ENCODE measurements at places on chromosomes 5 and 9. TPM values are rescaled to one million over a fixed set of nuclear protein-coding genes. Genes with fewer than 3 reads are reported as not detected.

GRCh38 chr5:89857790-89858189 lies 551.8 kb downstream of the CETN3 start:
- H3K27ac ChIP-seq, result no peak overlapping the region
- no peak overlapping the region for H3K4me3 ChIP-seq
- H3K27me3 ChIP-seq, result no peaks in the 10 kb centered on the region
- no peaks in the 10 kb centered on the region for H3K4me1 ChIP-seq
- DNase-seq, result no peak

- H3K4me3 ChIP-seq, result no peak overlapping the region
- no peaks in the 10 kb centered on the region for H3K4me1 ChIP-seq
- no peak for DNase-seq
- no peaks in the 10 kb centered on the region for H3K36me3 ChIP-seq
- H3K27ac ChIP-seq, result no peak overlapping the region
Observed at GRCh38 chr9:132731230-132731629, 61.0 kb downstream of the GTF3C4 start.

GRCh38 chr9:73548201-73548600 lies 396.5 kb downstream of the ANXA1 start:
- H3K27ac ChIP-seq, result no peak overlapping the region
- no peak for DNase-seq
- H3K27me3 ChIP-seq, result no peaks in the 10 kb centered on the region
- no peaks in the 10 kb centered on the region for H3K36me3 ChIP-seq

The GHR gene
- total RNA-seq, result 2.3 TPM

DNA sequence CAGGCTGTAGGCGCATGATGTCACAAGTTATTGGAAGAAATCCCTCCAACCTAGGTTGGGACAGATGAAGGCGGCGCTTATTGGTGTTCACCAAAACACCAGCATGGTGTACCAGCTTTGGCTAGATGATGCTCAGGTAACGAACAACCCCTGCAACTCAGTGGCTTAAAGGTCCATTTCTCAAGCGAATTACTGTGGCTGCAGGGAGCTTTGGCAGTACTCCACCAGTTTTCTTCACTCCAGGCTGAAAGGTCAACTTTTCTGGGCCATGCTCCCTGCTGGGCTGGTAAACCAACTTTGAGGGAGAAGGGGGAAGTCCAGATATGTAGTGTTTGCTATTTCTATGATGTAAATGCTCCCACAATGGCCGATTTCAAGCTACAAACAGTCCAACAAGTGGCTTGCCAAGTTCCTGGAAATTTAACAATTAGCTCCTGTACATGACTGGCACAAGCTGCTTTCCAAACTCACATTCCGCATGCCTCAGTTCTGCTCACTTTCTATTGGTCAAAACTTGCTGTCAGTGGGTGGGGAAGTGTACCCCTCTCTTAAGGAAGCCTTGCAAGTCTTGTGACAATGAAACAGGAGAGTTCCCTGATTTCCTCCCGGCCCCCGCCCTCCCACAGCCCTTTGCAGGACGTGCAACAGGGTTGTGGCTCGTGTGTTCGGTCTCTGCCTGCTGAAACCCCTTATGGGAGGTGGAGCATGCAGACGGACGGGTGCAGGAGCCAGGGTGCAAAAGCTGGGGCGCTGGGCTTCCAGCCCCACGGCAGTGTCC lies 588 bp upstream of the ZBED3 start:
- H3K4me3 ChIP-seq, result peak overlapping the region; percentile 76
- peak overlapping the region; percentile 77 for H3K27ac ChIP-seq
- peak; percentile 29 for DNase-seq
- H3K27me3 ChIP-seq, result no peaks in the 10 kb centered on the region
- no peaks in the 10 kb centered on the region for H3K36me3 ChIP-seq
- H3K4me1 ChIP-seq, result peaks cover 7% of the 10 kb centered on the region

GRCh38 chr5:41794471-41794870 lies 75.8 kb downstream of the OXCT1 start:
- peaks cover 47% of the 10 kb centered on the region for H3K4me1 ChIP-seq
- no peaks in the 10 kb centered on the region for H3K27me3 ChIP-seq
- DNase-seq, result peak; percentile 98
- peak overlapping the region; percentile 34 for H3K4me3 ChIP-seq
- H3K36me3 ChIP-seq, result no peaks in the 10 kb centered on the region

DNA sequence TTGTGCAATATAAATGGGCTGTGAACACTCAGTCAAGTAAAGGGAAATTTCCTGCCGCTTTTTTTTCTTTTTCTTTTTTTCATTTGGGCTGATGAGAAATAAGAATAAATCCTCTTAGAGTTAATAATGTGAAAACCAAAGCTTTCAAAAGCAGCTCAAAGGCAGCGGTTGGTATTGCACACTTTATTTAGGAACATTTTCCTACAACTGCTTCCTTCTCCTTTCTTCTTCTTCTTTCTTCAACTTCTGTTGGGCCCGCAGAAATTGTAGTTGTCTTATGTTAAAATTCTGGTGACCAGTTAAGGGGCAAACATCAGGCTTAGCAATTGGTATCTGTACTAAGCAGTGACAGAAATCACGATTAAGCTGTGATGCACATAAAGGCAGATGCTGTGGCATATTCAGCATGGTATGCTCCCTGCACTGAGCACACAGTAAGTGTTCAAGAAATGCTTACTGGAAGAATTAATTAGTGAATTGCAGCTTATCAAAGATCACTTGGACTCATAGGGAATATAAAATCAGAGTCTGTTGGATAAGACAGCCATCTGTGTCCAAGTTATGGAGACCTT lies 85.4 kb downstream of the ANKRD55 start:
- no peak overlapping the region for H3K27ac ChIP-seq
- H3K4me3 ChIP-seq, result no peak overlapping the region
- no peak for DNase-seq
- H3K36me3 ChIP-seq, result no peaks in the 10 kb centered on the region

DNA sequence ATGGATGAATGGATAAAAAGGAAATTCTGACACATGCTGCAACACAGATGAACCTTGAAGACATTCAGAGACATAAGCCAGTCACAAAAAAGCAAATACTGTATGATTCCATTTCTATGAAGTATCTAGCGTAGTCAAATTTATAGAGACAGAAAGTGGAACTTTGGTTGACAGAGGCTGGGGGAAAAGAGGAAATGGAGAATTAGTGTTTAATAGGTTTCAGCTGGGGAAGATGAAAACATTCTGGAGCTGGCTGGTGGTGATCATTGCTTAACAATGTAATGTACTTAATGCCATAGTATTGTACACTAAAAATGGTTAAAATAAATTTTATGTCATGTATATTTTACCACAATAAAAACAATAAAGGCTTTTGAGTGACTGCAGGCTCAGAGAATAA lies 24.2 kb downstream of the PPIC start:
- no peak overlapping the region for H3K27ac ChIP-seq
- DNase-seq, result no peak
- no peaks in the 10 kb centered on the region for H3K4me1 ChIP-seq
- H3K27me3 ChIP-seq, result no peaks in the 10 kb centered on the region

DNA sequence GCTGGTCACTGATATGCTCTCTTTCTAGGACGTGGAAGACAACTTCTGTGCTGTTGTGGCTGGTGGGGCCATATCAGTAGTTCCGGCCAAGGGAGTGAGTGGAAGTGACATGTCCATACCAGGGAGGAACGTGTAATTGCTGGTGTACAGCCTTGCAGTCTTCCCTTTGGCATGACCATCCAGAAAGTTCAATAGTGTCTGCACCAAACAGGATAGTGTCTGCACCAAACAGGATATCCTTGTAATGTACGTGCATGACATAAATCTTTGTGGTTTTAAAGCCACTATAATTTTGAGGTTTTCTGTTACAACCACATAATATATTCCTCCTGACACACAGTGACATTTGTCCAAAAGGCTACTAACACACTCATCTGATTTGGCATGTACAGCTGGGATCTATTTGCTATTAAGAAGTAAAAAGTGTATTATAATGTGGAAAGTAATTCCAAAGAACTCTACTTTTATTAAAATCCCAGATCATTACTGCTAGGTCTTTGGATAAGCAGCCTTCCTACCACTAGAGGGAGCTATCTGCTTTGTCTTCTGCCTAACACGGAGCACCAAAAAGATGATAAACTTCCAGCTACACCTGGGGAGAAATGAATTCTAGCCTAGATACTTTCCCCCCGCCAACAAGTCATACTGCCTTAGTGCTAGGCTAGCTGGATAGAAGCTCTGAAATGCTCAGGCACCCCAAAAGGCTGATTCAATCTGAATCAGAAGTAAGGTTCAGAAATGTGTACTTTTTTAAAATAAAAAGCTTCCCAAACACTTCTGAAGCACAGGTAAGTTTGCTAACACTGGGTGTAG lies 52.7 kb downstream of the RNF145 start:
- DNase-seq, result peak; percentile 47

GRCh38 chr9:14083366-14083765 lies 230.6 kb downstream of the NFIB start:
- H3K4me3 ChIP-seq, result no peak overlapping the region
- H3K4me1 ChIP-seq, result peaks cover 13% of the 10 kb centered on the region
- no peak overlapping the region for H3K27ac ChIP-seq
- DNase-seq, result no peak
- H3K27me3 ChIP-seq, result no peaks in the 10 kb centered on the region
- H3K36me3 ChIP-seq, result no peaks in the 10 kb centered on the region

- peaks cover 4% of the 10 kb centered on the region for H3K4me1 ChIP-seq
- no peaks in the 10 kb centered on the region for H3K27me3 ChIP-seq
- no peaks in the 10 kb centered on the region for H3K36me3 ChIP-seq
- peak; percentile 50 for DNase-seq
Observed at GRCh38 chr5:131589510-131590348, 45.3 kb downstream of the RAPGEF6 start.

- no peak for DNase-seq
- no peaks in the 10 kb centered on the region for H3K27me3 ChIP-seq
- peaks cover 33% of the 10 kb centered on the region for H3K4me1 ChIP-seq
- no peak overlapping the region for H3K4me3 ChIP-seq
- peak overlapping the region; percentile 90 for H3K27ac ChIP-seq
Observed at GRCh38 chr9:91191411-91192380, 170.0 kb downstream of the AUH start.

GRCh38 chr9:133750982-133751649 lies 13.0 kb upstream of the SARDH start:
- no peaks in the 10 kb centered on the region for H3K4me1 ChIP-seq
- H3K27ac ChIP-seq, result no peak overlapping the region
- no peak overlapping the region for H3K4me3 ChIP-seq
- no peak for DNase-seq
- no peaks in the 10 kb centered on the region for H3K36me3 ChIP-seq

- H3K4me3 ChIP-seq, result no peak overlapping the region
- H3K27ac ChIP-seq, result no peak overlapping the region
- H3K27me3 ChIP-seq, result no peaks in the 10 kb centered on the region
- H3K4me1 ChIP-seq, result no peaks in the 10 kb centered on the region
Observed at GRCh38 chr5:32413466-32414263, 30.9 kb downstream of the ZFR start.

- peaks cover 36% of the 10 kb centered on the region for H3K36me3 ChIP-seq
- H3K4me1 ChIP-seq, result no peaks in the 10 kb centered on the region
- no peak overlapping the region for H3K4me3 ChIP-seq
- no peak for DNase-seq
Observed at GRCh38 chr5:68295772-68296171, 80.2 kb downstream of the PIK3R1 start.

The ORM2 gene
- total RNA-seq, result not detected

- no peak overlapping the region for H3K27ac ChIP-seq
- H3K4me1 ChIP-seq, result no peaks in the 10 kb centered on the region
- H3K4me3 ChIP-seq, result peak overlapping the region; percentile 45
- H3K36me3 ChIP-seq, result no peaks in the 10 kb centered on the region
Observed at GRCh38 chr5:77076961-77077828, 9.9 kb downstream of the ZBED3 start.

The TMOD1 gene
- 0.48 TPM for total RNA-seq

DNA sequence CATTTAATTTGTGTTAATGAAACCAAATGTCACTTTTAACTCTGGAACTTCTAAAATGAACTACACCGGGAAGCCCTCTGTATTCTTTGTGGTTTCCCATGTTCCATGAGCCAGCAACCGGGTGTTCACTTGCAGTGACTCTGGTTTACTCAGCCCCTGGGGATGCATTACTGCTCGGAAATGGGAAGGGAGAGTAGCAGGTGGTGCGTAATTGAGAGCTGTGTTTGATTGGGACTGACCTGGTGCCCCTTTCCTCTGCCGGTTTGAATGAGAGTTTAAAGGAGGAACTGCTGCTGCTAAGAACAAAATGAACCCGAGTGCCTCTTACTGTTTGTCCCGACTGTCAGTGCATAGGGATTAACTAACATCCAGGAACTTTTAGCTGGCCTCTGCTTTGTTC lies 100.1 kb upstream of the DHFR start:
- no peaks in the 10 kb centered on the region for H3K4me1 ChIP-seq
- H3K36me3 ChIP-seq, result no peaks in the 10 kb centered on the region
- no peaks in the 10 kb centered on the region for H3K27me3 ChIP-seq
- H3K27ac ChIP-seq, result no peak overlapping the region

The CXCL14 gene
- 0.53 TPM for total RNA-seq

- H3K4me1 ChIP-seq, result no peaks in the 10 kb centered on the region
- no peaks in the 10 kb centered on the region for H3K27me3 ChIP-seq
- no peak overlapping the region for H3K4me3 ChIP-seq
- DNase-seq, result no peak
- peaks cover 37% of the 10 kb centered on the region for H3K36me3 ChIP-seq
- no peak overlapping the region for H3K27ac ChIP-seq
Observed at GRCh38 chr9:121143771-121144170, 57.9 kb downstream of the RAB14 start.

GRCh38 chr9:6911901-6912638 lies 154.3 kb downstream of the KDM4C start:
- H3K27ac ChIP-seq, result no peak overlapping the region
- DNase-seq, result no peak
- no peaks in the 10 kb centered on the region for H3K27me3 ChIP-seq

DNA sequence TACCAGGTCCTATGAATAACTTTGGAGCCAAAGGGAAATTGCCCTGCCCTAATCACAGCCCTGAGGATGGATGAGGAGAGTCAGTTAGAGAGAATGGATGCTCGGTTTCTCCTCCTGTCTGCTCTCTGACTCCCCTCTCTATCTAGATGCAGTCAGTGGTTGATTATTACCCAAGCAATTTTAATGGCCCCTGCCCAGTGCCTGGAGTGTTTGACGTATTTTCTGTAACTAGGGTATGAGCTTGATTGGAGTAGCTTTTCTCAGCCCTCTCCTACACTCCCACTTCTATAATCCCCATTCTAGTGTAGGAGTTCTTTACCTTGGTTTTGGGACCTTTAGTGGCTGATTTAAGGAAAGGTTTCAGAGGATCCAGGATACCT lies 60.4 kb downstream of the DOCK2 start:
- DNase-seq, result no peak
- no peaks in the 10 kb centered on the region for H3K27me3 ChIP-seq
- peak overlapping the region; percentile 99 for H3K27ac ChIP-seq

DNA sequence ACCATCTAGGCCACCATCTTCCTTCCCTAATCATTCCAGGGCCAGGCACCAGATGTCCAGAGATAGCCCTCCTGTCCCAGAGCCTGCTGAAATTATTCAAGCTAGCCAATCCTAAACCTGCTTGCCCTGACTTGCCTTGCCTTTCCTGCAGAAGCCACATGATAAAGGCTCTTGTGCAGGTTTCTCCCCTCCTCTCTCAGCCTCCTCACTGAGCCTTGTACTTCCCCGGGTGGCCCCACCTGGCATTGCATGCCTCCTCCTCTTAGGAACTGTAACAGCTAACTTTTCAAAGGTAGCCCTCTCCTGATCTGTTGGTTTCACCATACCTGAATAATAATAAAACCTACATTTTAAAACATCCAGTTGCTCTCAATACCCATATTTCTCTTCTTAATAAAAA lies 42.6 kb downstream of the DIRAS2 start:
- no peak overlapping the region for H3K4me3 ChIP-seq
- H3K27ac ChIP-seq, result no peak overlapping the region
- no peak for DNase-seq
- H3K36me3 ChIP-seq, result no peaks in the 10 kb centered on the region
- H3K4me1 ChIP-seq, result no peaks in the 10 kb centered on the region

Data from astrocyte (in vitro differentiated cells and primary cell).